ENCODE measurements at places on chromosomes 3 and 15.

- DNase-seq, result no peak
Observed at GRCh38 chr15:66844041-66844746, 142.2 kb downstream of the SMAD6 start.

DNA sequence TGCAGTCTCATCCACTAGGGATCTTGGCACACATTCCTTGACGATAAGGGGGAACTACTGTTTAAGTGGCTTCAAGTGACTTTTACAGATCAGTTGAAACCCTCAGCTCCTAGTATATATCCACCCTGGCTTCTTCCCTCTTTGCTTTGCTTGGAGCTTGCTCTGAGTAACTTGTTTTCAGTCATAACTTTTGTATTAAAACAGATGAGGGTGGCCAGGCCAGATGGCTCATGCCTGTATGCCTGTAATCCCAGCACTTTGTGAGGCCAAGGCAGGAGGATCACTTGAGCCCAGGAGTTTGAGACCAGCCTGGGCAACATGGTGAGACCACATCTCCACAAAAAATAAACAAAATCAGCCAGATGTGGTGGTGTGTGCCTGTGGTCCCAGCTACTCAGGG is 42.4 kb downstream of the EOMES start:
- no peak for DNase-seq

GRCh38 chr3:127407026-127407939 is 119.4 kb upstream of the PRR20G start:
- no peak for DNase-seq

DNA sequence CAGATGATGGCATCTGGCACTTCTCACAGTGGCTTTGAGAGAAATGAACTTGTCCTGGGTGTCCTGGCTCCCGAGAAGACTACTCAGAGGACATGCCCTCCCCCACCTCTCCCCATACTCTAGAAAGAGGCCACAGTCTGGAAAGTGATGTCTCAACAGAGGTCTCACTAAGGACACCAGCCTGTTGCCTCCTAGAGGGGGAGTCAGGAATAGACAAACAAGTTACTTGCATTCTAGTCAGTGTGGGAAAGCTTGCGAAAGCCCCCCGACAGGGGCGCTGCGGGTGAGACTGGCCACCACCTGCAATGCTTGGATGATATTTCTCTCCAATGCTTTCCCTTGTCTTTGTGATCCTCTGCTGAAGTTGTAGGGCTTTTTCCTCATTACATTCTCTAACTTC is 17.2 kb downstream of the B4GALT4 start:
- DNase-seq, result no peak

- no peak for DNase-seq
Observed at GRCh38 chr15:70151003-70151402, 53.3 kb upstream of the TLE3 start.

GRCh38 chr3:160135851-160136250 is 89.4 kb upstream of the C3orf80 start:
- DNase-seq, result no peak

DNA sequence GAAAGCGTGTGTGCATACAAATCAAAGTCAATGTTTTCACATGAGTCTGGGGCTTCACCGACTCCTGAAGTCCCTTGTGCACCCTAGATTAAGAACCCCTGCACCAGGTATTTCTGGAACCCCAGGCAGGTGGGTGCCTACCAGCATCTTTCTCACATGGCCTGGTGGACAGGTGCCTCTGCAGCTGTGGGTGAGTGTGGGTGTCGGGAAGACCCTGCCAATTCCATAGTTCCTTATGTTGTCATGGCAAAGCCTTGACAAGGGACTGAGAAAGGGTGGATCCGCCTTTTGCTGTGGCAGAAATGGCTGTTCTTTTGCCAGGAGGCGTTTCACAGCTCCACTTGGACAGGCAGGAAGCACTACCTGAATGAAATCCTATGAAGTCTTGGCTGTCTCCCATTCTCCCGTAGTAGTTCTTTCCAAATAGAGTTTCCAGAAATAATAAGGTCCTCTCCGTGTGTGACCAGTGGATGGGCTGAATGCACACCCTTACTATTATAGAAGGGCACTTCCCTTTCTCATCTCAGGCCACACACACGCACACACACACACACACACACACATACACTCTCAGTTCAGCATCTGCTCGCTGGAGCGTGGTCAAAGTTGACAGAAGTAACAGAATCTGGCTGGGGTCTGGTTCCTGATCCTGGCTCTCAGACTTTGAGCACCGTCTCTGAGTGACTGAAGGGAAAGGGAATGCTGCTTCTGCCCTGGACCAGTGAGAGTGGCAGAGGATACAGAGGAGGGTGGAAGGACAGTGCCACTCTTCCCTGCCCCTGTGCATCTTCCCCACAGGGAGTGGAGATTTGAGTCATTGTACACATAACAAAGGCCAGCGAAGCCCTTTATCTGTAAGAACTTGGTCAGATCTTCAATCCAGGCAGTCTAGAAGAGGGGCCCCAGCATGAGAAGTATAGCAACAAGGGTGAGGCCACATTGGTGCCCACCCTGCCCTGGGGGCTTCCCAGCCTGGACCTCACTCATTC is 38.7 kb downstream of the PDIA5 start:
- DNase-seq, result no peak

DNA sequence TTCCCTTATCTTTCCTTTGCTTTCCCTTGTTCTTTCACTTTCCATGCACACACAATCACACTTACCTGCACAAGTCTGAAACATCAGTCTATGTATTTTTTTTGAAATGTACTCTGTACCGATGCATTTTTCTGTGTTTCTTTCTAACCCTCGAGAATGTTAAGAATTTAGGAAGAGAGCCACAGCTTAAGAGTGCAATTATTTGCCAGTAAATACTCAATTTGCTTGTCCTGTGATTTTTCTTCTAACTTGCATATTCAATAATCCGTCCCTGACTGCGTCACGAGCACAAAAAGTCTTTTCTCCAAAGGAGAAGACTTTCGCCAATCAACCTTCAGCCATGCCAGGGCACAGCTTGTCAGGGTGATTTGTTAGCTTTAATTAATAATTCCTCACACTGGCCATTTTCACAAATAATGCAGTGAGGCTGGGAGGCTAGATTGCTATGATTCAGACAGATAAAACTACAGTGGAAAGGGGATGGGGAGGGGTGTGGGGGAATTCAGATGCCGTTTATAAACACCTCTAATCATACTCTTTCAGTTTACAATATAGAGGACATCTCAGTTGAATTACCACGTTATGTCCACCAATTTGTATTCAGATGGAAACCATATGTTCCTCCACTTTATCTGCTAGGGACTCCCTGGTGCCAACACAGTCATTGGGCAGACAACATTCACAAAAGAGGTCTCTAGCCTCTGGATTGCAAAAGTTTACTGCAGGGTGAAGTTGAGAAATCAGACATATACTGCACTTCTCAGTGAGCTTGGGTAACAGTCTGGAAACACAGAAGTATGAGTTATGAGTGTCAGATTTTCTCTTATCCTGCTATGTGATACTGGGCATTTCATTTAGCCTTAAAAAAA is 388.0 kb downstream of the ZBTB20 start:
- DNase-seq, result no peak

DNA sequence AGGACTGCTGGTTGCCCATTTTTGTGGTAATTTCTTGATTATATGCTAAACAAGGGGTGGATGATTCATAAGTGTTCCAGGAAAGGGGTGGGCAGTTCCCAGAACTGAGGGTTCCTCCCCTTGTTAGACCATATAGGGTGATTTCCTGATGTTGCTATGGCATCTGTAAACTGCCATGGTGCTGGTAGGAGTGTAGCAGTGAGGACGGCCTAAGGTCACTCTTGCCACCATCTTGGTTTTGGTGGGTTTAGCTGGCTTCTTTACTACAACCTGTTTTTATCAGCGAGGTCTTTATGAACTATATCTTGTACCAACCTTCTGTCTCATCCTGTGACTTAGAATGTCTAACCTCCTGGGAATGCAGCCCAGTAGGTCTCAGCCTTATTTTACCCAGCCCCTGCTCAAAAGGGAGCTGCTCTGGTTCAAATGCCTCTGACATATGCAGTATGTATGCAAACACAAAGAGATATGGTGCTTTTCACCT is 46.2 kb downstream of the C3orf38 start:
- no peak for DNase-seq

DNA sequence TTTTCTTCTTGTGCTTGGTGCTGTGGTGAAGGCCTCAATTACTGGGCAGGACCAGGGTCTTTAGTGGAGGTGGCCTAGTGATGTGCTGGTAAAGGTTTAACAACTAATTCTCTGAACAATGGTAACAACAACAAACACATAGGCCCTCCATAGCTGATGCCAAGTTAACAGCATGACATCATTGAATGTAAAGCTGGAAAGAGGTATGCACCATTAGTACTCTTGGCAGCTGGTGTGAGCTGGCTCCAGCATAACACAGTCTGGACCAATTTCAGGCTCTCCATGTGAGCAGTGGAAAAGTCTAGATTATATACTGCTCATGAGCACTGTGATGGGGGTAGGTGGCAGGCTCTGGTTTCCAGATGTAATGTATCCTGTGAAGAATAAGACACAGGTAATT is 61.8 kb downstream of the SLC7A14 start:
- no peak for DNase-seq

- no peak for DNase-seq
Observed at GRCh38 chr15:59598461-59598860, 13.1 kb upstream of the GCNT3 start.

GRCh38 chr3:117091676-117092075 is 382.1 kb downstream of the TUSC7 start:
- no peak for DNase-seq

GRCh38 chr15:22892333-22892732 is 53.9 kb downstream of the NIPA2 start:
- DNase-seq, result no peak

- DNase-seq, result no peak
Observed at GRCh38 chr3:176032043-176032442, 1165.2 kb downstream of the TBL1XR1 start.

- no peak for DNase-seq
Observed at GRCh38 chr3:98536456-98537017, 4.8 kb downstream of the GPR15 start.

DNA sequence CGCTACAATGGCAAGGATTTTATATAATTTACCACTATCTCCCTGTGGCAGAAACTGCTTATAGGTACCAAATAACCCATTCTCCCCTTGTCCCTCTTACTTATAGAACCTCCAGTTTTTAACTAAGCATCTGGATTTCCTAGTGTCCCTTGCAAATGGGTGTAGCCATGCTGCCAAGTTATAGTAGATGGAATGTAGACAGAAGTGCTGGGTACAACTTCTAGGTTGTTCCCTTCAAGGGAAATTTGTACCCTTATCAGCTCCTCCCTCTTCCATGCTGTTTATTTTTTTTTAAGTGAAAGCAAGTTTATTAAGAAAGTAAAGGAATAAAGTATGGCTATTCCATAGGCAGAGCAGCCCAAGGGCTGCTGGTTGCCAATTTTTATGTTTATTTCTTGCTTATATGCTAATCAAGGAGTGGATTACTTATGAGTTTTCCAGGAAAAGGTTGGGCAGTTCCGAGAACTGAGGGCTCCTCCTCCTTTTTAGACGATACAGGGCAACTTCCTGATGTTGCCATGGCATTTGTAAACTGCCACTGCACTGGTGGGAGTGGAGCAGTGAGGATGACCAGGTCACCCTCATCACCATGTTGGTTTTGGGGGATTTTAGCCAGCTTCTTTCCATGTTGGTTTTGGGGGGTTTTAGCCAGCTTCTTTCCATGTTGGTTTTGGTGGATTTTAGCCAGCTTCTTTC is 40.1 kb upstream of the TM4SF19 start:
- no peak for DNase-seq

GRCh38 chr3:179148616-179149405 is 654 bp downstream of the PIK3CA start:
- DNase-seq, result peak; percentile 76

GRCh38 chr3:127848131-127849129 is 26.1 kb upstream of the MGLL start:
- no peak for DNase-seq

GRCh38 chr3:29597376-29598008 is 316.6 kb downstream of the RBMS3 start:
- no peak for DNase-seq

DNA sequence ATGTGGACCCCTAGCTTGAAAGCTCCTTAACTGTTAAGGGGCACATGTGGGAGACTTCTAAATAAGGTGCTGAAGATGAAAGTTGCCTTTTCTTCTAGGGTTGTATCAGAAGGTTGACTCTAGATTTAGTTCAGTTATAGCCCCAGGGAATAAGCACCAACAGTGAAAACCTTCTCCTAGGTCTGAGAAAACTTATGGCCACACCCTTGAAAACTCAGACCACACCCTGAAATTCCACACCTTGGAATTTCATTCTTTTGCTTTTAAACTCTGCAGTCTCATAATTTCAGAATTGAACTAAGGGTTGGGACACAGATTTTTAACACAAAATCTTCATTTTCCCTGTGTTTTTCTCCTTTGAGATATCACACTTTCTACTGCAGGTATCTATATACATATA is 355.8 kb upstream of the IL12A start:
- no peak for DNase-seq

DNA sequence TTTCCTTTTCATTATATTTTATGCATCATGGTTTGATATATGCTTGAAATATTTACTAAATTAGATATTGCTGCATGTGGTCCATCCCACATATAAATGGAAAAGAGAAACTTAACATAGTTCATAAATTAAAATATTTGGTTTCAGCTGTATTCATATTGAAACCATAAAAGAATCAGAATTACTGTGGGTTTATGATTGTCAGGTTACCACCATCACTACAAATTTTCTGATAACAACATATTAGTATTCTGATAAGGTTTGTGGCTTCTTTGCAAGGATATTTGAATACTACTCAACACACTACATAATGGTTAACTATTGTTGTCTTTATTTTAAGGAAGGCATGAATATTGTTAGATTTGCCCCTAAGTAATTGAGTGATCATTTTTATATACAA is 235.5 kb downstream of the UBE2E2 start:
- DNase-seq, result no peak

DNA sequence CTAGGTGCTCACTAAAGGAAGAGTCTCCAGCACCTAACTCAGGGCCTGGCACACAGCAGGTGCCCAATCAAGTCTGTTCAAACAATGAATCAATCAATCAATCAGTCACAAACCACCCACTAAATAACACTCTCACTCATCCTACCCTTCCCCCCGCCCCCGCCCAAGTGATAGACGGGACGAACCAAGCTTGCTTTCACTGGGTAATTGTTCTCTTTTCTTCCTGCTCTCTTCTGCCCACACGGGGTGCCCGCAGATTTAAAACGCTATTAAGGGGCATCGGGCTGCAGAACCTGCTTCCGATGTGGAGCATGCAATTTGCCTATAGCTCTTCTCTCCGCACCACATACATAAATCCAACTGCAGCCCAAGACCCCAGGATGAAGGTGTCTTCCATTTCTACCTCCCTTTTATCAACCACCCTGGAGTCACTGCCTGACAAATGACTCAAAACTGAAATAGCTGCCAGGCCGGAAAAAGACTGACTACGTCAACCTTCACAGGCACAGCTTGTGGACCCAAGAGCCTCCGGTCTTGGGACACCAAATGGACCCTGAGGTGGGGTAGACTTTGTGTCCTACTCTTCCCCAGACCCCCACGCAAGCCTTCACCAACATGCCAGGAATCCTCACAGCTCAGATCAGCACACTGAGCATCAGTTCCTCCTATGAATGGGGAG is 1.7 kb downstream of the KLHL25 start:
- no peak for DNase-seq
